Heart right ventricle (tissue), 16 donors: ENCODE measurements at places on chromosomes 1 and 21.

GRCh38 chr21:37845535-37845934, 70.7 kb downstream of the KCNJ6 start:
- DNase-seq, result no peak

DNA sequence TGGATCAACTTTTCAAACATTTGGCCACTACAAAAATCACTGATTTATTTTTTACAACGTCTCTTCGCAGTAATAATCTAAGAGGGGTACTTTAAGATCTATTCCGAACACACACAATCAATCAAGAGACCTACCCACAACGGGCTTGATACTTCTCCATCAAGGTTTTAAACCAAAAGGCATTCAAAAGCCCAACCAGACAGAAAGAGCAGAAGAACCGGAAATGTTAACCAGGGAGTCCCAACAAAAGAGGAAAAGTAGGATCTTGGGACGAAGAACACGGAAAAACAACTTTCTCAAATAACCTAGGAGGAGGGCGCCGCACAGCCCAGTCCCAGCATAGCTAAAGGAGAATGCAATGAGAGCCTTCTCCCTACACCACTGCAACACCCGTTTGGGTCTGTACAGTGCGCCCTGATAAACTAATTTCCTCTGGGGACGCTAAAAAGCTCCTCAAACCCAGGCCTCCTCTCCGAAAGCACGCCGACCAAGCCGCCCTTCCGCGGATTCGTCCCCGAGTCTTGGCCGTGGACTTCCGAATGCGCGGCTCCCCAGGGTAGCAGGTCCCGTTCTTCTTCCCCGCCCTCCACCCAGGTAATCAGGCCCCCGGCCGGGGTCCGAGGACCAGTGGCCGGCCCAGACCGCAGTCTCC, 623 bp downstream of the RPL22 start:
- DNase-seq, result no peak

- DNase-seq, result peak; percentile 84
Measured at GRCh38 chr1:220300442-220301121, 28.3 kb upstream of the RAB3GAP2 start.

- DNase-seq, result peak; percentile 71
Measured at GRCh38 chr1:86774305-86775295, 70.2 kb downstream of the SH3GLB1 start.

GRCh38 chr1:211520641-211521040, 28.7 kb upstream of the RD3 start:
- DNase-seq, result no peak
